ENCODE measurements at places on chromosomes 6 and 20.

DNA sequence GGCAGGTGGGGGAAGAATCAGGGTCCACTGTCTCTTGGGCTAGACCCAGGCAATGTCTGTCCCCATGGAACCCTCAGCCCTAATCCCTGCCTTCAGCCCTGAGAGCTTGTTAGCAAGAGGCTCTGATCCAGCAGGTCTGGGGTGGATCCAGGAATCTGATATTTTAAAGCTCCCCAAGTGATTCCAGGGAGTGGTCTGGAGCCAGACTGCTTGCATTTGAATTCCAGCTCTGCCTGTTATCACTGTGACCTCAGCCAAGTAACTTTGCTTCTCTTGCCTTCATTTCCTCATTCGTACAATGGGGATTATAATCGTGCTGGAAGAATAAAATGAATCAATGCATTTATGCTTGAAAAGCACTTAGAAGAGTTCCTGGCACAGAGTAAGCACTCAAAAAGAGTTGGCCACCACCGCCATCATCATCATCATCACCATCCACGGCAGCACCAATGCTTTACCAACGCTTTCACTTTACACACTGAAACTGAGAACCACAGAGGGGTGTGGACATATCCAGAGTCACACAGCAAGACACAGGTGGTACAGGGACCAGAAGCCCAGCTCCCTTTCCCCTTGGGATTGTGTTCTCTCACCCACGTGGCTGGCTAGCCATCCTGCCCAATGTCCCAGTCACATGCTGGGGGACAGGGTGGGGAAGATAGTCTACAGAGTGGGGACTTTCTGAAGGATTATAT is 75.7 kb upstream of the RALY start:
- DNase-seq: peak; percentile 22

DNA sequence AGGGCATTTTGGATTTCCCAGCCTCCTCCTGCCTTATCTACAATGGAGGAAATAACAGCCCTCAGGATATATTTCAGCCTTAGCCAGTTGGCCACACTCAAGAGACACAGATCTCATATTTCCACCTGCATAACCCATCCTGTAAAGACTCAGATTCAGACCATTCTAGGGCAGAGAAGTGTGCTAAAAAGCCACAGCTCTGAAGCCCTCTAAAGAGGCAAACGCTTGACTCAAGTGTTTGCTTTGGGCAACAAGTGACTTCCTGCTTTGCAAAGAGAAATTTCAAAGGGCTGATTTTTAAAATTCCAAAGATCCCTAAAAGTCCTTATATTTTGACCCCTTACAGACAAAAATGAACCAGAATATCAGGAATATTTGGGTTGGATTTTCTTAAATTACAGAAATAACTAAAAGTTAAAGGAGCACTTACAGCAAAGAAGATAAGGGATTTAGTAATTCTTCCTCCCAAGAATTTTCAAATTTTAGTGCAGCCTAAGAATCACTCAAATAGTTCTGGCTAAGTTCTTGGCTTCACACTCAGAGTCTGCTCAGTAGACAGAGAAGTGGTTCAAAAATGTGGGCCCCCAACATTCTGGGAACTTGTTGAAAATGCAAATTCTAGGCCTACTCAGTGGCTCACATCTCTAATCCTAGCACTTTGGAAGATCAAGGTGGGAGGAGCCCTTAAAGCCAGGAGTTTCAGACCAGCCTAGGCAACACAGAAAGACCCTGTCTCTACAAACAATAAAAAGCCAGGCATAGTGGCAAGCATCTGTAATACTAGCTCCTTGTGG is 18.9 kb upstream of the ADGRF5 start:
- no peak for DNase-seq

GRCh38 chr20:41278936-41279335 is 38.6 kb downstream of the ZHX3 start:
- DNase-seq: no peak

GRCh38 chr6:113707194-113707593 is 150.0 kb upstream of the MARCKS start:
- no peak for DNase-seq

DNA sequence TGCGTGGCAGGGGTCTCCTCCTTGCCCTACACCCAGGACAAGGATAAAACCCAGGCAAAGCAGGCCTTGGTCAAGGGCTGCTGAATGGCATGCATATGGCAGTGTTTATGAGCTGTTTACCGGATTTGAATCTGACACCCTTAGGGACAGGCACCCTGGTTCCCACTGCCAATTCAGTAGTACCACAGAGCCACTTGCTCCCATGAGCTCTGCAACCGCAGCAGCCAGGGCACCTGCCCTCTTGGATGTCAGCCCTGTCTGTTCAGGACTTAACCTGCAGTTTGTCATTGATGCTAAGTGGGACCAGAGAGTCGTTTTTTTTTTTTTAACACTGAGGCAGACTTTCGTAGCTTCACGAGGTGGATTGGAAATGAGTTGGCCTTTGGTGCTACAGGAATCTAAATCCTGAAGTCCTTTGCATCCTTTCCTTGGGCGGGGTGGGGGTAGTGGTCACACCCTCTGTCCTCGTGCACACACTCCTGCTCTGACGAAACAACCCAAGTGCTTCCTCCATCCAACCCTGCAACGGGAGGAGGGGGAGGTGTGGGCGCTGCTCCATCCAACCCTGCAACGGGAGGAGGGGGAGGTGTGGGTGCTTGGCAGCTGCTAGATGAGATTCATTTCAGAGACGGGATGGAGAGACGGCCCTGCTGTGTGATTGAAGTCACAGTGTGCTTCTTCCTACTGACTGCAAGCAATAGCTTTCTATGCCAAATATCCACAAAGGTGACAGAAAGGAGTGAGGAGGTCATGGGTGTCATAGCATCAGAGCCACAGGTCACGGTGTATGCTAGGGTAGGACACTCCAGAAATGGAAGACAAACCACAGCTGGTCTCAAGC is 166.5 kb downstream of the SMOC2 start:
- no peak for DNase-seq

DNA sequence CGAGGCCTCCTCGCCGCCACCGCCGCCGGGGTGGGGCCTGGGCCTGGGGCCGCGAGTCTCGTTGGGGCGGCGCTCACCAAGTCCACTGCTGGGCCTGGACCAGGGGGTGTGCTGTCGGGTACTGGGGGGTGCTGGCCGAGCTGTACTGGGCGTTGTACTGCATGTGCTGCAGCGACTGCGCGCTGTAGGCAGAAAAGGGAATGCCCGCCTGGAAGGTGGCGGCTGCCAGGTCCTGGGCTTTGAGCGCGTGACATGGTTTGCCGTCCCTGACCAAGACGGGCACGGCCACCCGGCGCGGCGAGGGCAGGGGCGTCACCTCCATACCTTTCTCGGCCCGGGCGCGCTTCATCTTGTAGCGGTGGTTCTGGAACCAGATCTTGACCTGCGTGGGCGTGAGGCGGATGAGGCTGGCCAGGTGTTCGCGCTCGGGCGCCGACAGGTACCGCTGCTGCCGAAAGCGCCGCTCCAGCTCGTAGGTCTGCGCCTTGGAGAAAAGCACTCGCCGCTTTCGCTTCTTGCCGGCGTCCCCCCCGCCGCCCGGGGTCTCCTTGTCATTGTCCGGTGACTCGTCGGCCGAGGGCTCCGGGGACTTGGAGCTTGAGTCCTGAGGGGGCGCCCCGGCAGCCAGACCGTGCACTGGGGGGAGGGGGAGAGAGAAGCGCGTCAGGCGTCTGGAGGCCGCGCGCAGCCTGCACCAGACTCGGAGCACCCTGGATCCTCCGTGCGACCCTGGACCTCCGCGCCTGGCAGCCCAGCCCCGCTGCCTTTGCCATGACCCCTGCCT is 1.8 kb downstream of the NKX2-2 start:
- no peak for DNase-seq

GRCh38 chr6:31965700-31966099 is 6.2 kb downstream of the DXO start:
- no peak for DNase-seq

DNA sequence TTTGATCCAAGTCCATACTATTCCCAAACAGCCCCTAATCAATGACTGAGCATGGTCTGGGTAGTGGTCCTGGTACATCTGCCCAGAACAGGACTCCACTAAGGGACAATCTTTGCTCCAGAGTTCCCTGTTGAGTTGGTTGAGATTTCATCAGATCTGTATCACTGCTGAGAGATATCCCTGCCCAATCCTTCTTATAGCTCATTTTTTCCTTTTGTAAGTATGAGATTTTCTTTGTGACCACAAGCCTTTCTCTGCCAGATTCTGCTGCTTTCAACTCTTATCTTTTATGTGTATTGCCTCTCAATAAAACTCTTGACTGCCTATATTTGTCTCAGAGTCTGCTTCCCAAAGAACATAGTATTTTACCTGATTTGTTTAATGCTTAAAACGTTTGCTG is 46.2 kb upstream of the LAMA2 start:
- DNase-seq: no peak

DNA sequence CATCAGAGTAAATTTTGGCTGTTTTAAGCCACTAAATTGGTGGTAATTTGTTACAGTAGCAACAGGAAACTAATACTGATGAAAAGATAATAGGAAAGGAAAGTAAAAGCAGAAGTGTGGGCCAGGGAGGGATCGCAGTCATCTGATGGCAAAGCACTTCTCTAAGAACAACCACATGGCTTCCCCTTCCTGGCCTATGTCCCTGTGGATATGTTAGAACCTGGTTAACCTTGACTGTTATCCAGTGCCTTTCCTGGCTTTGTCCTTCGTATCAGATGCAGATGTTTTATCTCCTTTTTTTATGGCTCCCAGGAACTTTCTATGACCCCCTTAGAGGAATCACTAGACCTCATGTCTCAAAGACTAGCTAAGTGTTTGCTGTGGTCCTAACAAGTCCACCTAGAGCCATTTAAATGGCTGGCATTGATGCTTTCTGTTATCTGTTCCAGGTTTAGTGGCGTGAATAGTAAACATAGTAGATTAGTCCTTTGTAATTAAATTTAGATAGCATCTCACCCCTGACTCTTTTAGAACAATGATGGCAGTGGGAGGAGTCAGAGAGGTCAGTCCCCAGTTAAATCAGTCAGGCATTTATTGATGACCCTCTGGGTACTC is 79.2 kb upstream of the PHACTR2 start:
- DNase-seq: peak; percentile 14

GRCh38 chr20:24700166-24700860 is 230.9 kb downstream of the SYNDIG1 start:
- DNase-seq: no peak

DNA sequence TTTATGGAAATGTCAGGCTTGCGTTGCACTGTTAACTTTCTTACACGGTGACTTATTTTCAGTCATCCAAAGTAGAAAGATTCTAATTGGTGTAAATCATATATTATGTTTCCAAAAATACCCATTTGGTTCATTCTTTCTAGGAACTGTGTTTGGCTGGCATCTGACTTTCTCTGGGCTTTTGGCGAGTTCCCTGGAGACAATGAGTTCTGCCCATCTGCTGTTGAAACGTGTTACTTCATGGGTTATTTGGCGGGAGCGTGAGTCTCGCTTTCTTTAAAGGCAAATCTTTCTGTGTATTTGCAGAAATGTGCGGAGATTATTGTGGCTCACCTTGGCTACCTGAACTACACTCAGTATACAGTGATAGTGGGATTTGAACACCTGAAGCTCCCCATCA is 29.5 kb downstream of the TMEM181 start:
- no peak for DNase-seq

DNA sequence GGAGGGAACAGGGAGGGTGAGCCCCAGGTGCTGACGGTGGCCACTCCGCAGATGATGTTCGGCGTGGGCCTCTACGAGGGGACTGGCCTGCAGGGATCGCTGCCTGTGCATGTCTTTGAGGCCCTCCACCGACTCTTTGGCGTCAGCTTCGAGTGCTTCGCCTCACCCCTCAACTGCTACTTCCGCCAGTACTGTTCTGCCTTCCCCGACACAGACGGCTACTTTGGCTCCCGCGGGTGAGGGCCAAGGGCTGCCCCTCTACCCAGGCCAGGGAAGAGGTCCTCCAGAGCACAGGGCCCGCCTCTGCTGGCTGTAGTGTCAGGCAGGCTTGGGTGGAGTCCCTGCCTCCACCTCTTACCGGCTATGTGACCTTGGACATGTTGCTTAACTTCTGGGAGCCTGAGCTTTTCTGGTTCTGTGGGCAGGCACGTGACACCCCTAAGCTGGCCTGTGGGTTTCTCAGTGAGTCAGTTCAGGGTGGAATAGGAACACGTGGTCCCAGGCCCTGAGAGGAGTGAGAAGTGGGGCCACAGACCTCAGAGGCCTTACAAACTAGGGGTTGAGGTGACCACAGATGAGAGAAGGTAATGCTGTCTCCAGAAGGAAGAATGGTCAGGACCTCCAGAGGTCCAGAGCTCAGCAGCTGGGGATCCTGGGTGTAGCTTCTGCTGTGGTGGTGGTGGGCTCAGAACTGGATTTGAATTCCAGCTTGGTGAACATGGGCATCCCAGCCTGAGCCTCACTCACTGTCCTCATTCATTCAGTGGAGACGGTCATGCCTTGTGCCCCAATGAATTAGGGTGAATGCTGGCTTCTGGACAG is 11.9 kb downstream of the PCIF1 start:
- peak; percentile 71 for DNase-seq

GRCh38 chr6:90098001-90098531 is 198.6 kb downstream of the BACH2 start:
- no peak for DNase-seq

- DNase-seq: no peak
Observed at GRCh38 chr20:61535956-61536355, 283.9 kb downstream of the CDH4 start.

DNA sequence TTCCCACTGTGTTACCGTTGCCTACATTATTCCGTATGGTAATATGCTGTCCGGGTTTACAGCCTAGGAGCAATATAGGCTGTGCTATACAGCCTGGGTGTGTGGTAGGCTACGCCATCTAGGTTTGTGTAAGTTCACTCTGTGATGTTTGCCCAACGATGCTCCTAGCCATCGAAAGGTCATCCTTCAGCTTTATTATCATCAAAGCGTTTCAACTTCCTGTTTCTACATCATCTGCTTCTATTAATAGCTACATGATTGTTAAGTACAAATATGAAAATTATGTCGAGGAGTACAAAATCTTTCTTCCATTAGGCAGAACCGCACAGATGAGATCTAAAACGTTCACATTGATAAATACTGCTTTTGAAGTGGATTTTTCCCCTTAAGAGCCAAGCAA is 69.9 kb downstream of the PPP1R14C start:
- no peak for DNase-seq

DNA sequence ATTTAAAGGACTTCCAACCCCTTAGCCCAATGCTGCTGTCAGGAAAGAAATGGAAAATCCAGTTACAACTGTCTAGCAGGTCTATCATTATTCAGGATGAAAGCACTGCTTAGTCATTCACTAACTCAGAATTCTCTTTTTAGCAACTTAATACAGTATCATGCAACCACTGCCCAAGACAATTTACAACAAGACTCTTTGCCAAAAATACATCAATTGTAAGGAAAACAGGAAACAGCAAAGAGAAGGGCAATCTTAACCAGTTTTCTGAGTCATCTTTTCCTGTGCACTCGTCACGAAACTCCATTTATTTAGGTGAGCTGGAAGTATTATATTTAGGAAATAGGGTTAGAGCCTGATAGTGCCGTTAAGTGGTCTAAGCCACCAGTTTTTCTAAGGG is 1197.7 kb upstream of the CITED2 start:
- DNase-seq: peak; percentile 8

DNA sequence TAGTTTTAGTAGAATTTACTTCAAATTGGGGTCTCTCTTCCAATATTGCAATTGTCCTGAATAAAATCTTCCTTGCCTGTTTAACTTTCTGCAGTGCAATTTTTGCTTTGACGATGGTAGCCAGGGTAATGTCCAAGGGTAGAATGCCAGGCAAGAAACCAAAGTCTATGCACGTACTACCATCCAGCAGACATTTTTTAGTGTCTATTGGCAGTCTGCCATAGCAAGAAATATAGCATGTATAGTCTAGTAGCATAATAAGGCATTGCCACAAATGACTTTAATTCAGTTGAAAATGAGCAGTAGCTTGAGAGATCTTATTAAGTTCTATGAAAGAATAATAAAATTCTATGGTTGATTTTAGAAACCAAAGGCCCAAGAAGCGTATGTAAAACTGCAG is 62.3 kb upstream of the KCNQ5 start:
- DNase-seq: no peak
